Stimulated activated naive B cell treated with anti-CD40 and anti-IgM and Interleukin-4, amounts not matched to agents 10 μg/mL and 1 μg/mL and 100 μg/mL, for 72 hours (primary cell): ENCODE measurements at places on chromosomes 5 and 9.

- no peak for DNase-seq
These were observed 35.6 kb downstream of the C9 start for GRCh38 chr5:39328731-39329130.

- DNase-seq = no peak
These were observed 60.0 kb upstream of the TUT7 start for GRCh38 chr9:86413971-86414880.

DNA sequence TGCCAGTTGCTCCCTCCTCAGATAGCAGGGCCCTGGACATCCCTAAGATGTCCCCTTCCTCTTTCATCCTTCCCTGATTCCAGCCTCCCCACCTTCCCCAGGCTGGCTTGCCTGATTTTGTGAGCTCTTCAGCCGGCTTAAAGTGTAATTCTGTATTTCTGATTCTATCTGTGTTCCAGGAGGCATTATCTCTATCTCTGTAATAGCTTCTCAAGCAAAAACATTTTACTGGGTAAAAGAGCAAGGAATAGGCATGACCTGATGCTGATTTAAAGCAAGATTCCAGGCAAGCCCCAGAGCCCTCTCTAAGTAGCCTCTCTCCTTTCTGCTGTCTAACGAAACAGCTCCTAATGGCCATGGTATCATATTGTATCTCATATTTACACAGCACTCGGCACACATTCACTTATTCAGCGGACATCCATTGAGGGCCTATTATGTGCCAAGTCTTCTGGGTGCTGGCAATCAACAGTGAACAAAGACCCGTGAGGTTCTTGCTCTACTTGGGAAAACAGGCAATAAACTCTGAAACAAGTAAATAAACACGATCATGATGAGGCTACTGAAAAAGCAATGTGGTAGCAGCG, 100.9 kb upstream of the MSX2 start:
- no peak for DNase-seq

DNA sequence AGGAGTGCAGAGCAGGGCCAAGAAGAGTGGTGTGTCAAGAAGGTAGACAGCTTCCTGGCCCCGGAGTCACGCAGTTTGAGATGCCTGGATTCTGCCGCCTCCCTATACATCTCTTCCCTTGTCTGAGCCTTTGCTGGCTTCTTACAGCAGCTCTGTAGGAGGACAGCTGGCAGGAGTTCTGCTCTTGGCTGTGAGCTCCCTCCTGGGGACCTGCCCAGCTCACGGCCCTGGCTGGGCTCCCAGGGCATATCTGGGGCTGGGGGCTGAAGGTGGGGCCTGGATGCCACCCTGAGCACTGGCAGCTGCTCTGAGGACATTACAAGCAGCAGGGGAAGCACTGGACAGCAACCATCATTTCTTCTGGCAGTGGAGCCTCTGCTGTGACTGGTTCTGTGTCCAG, 786 bp upstream of the TSSK1B start:
- no peak for DNase-seq

DNA sequence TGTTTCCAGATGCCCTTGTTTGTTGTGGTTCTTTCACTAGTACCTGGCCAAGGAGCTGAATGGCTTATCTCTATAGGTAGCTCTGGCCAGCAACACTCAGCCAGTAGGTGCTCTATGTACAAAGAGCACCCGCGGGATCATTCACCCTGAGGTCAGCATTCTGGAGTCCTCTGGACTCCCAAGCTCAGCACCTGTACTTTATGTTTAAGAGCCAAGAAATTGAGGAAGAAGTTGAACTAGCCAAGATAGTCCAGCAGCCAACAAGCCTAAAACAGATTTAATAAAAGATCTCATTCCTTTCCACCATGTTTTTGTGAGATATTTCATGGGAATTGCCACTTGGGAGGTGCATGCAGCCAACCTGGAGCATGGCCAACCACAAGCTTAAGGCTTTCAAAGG, 242.6 kb upstream of the PAPPA start:
- no peak for DNase-seq

DNA sequence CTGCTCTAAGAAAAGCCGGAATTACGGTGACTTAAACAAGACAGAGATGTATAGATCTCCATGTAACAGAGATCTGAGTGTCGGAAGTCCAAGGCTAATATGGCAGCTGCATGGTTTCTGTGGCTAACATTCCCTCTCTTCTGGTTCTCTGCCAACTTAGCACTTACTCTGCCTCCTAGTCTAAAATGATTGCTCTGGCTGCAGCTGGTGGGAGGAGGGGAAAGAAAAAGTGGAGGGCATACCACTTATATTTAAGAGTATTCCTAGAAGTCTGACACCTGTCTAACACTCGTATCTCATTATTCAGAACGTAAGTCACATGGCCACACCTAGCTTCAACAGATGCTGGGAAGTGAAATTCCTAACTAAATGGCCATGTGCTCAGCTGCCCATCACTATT, 551.5 kb upstream of the TLE4 start:
- DNase-seq = no peak

DNA sequence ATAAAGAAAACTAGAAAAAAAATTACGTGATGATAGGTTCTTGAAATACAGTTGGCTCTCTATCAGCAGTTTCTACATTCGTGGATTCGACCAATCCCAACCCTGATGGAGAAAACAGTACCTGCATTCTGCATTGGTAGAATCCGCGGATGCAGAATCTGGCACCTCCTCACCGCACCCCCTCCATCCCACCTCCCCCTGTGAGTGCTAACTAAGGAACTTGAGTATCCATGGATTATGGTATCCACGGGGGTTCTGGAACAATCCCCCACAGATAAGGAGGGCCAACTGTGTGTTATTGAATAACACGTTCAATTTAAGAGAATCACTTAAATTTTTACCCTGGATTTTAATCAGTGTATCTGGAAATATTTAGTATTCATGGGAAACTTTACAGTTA, 10.5 kb upstream of the PSIP1 start:
- no peak for DNase-seq

- DNase-seq = no peak
These were observed 29.2 kb upstream of the ARHGEF28 start for GRCh38 chr5:73596705-73597328.

- no peak for DNase-seq
These were observed 28.7 kb downstream of the GALNT12 start for GRCh38 chr9:98836206-98836605.

DNA sequence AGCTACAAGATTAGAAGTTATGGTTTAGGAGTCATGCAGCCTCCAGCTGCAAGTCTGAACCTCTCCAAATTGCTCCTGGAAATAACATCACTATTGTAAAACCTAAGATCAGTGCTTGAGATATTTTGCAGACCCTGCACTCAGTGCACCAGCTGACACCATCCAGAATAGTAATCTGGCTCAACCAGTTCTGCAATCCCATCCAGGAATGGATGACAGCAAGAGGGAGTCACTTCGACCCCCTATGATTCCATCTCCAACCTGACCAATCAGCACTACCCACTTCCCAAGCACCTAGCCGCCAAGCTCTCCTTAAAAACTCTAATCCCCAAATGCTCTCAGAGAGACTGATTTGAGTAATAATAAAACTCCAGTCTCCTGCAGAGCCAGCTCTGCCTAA, 37.9 kb upstream of the NR4A3 start:
- no peak for DNase-seq

GRCh38 chr9:31394015-31394473, 990.4 kb upstream of the ACO1 start:
- no peak for DNase-seq

DNA sequence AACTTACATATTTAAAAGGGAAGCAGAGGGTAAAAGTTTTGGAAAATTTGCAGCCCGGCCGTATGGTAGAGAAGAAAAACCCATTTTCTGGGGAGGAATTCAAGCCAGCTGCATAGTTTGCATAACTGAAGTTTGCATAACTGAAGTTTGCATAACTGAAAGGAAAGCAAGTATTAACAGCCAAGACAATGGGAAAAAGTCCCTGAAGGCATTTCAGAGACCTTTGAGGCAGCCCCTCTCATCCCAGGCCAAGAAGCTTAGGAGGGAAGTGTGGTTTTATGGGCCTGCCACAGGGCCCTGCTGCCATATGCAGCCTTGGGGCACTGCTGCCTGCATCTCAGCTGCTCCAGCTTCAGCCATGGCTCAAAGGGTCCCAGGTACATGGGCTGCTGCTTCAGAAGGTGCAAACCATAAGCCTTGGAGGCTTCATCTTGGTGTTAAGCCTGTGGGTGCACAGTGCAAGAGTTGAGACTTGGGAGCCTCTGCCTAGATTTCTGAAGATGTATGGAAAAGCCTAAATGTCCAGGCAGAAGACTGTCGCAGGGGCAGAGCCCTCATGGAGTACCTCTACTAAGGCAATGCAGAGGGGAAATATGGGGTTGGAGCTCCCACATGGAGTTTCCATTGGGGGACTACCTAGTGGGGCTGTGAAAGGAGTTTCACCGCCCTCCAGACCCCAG, 36.9 kb upstream of the CXCL14 start:
- DNase-seq = no peak

DNA sequence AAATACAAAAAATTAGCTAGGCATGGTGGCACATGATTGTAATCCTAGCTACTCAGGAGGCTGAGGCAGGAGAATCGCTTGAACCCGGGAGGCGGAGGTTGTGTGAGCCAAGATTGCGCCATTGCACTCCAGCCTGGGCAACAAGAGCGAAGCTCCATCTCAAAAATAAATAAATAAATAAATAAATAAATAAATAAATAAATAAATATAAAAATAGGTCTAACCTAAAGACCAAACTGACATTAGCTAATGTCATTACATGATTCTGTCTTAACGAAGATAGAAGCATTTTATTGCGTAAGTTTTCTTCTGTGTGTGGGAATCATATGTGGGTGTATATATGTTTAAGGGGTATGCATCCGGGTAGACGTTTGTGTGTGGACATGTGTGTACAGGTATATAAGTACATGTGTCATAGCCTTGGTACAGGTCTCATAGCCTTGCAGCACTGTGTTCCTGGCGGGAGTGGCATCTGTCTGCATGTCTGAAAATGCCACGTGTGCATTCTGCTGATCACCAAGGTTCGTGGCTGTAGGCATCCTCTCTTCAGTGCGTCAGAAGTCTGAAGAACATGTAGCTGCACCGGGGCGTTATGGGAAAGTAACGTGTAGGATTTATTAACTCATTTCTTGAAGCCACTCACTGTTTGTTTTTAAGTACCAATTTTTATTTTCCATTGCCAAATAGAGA, 298.1 kb downstream of the NR3C1 start:
- no peak for DNase-seq

DNA sequence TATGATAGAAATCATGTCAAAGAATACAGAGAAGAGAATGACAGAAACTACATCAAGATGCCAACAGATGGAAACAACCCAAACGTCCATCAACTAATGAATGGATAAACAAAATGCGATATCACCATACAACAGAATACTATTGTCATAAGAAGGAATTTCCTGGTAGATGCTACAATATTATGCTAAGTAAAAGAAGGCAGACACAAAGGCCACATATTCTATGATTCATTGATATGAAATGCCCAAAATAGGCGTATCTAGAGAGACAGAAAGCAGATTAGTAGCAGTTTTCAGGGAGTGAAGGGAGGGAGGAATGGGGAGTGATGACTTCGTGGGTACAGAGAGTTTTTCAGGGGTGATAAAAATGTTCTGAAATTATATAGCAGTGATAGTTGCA, 58.3 kb upstream of the AKNA start:
- DNase-seq = no peak

GRCh38 chr9:99966716-99967115, 60.3 kb downstream of the STX17 start:
- no peak for DNase-seq

GRCh38 chr9:36640771-36641381, 68.2 kb downstream of the MELK start:
- DNase-seq = no peak

GRCh38 chr9:76032038-76032796, 141.7 kb downstream of the PCSK5 start:
- no peak for DNase-seq

- no peak for DNase-seq
These were observed 142.2 kb downstream of the SV2C start for GRCh38 chr5:76225336-76225735.

DNA sequence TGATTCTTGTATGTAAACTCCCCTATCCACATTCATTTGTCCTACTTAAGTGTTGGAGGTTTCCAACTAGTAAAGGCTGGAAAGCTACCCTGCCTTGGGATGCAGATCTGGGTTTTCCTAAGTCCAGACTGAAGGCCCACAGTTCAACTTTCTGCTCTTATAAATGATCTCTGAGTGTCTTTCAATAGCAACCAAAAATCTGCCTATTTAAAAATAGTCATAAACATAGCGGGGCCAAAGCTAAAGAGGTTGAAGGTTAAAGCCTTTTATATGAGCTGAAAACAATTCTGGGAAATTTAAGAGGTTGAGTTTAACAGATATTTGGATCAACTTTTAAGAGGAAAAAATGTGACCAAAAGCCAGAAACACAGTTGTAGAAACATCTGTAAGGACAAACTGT, 87.2 kb downstream of the NTRK2 start:
- no peak for DNase-seq

- no peak for DNase-seq
These were observed 1.9 kb downstream of the ALDH1A1 start for GRCh38 chr9:72950875-72951442.

- DNase-seq = no peak
These were observed 24.6 kb upstream of the PANK3 start for GRCh38 chr5:168603746-168604145.

DNA sequence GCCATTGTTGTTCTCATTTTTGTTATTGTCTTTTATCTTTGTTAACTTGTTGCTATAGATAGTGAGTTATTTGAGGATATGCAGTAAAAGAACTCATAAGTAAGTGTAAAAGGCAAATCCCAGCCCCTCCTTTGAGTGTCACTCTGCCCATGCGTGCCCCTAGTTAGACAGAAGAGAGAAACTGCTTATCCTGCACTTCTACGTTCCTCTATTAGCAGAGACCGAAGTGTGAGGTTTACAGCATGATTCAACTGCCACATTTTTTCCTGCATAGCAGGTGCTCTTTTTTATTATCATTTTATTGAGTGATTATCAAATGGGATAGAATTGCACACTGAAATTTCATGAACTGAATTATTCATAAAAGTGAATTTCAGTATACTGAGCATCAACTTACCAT, 12.0 kb upstream of the DNAH5 start:
- no peak for DNase-seq

- no peak for DNase-seq
These were observed 21.2 kb downstream of the SLC6A3 start for GRCh38 chr5:1423901-1424603.

GRCh38 chr5:113433071-113433470, 1.7 kb downstream of the TSSK1B start:
- no peak for DNase-seq
